ENCODE measurements at places on chromosomes 12 and 14. TPM values are rescaled to one million over a fixed set of nuclear protein-coding genes. Genes with fewer than 3 reads are reported as not detected.

GRCh38 chr12:106037524-106038298 lies 101.0 kb downstream of the NUAK1 start:
- no peak overlapping the region for H3K27ac ChIP-seq
- H3K36me3 ChIP-seq, result no peaks in the 10 kb centered on the region
- DNase-seq, result no peak
- no peak overlapping the region for H3K4me3 ChIP-seq
- no peaks in the 10 kb centered on the region for H3K27me3 ChIP-seq

DNA sequence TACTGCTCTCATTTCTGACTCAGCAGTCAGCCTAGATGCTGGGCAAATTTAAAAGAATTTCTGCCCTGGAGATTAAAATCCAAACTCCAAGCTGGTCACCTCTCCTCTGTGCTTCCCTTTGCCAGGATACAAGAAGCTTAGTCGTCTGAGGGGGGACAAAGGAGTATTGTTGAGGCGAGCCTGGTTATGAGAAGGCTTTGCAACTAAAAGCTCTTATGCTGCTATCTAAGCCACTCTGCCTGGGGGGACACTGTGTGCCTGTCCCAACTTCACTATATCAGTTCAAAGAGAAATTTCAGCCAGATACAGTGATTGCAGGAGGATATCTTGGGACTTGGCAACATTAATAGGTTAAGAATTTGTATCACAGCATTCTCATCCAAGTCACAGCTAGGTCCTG lies 10.8 kb upstream of the PLEKHH1 start:
- H3K36me3 ChIP-seq, result no peaks in the 10 kb centered on the region
- no peaks in the 10 kb centered on the region for H3K4me1 ChIP-seq
- peaks cover 59% of the 10 kb centered on the region for H3K27me3 ChIP-seq
- H3K27ac ChIP-seq, result no peak overlapping the region
- no peak overlapping the region for H3K4me3 ChIP-seq

DNA sequence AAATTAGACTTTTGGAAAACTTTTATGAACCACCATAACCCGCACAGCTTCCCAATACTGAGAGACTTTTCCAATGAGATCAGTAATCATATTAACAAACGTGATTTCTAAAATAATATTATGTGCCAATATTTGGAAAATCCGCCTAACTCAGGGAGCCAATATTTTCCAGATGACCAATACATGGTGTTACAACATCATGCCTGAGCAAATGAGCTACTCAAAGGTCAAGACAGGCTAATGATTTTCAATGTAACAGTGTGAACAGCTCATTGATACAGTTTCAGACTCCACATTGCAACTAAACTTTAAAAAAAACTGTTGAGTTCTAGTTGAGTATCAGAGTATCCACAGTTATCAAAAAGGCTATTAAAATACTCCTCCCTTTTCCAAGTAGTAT lies 46.8 kb downstream of the RNF34 start:
- H3K4me1 ChIP-seq, result no peaks in the 10 kb centered on the region
- no peak overlapping the region for H3K4me3 ChIP-seq
- no peak overlapping the region for H3K27ac ChIP-seq
- peaks cover 2% of the 10 kb centered on the region for H3K36me3 ChIP-seq

Gene LRTM2
- not detected for total RNA-seq

DNA sequence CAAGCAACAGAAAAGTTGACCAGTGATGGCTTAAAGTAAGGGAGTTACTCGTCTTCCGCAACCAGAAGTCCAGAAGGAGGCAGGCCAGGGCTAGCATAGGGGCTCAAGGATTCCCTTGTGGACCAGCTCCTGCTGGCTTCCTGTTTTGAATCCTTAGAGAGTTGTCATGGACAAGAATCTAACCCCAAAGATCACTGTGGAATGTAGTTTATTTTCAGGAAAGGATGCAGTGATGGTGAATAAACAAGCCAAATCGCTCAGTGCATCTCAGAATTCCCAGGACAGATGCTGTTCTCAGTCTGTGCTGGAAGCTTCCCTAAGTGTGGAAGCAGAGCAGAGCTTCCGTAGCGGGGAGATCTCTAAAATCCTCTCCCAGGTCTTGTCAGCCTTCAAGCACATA lies 311.3 kb downstream of the C12orf75 start:
- no peak overlapping the region for H3K27ac ChIP-seq
- no peaks in the 10 kb centered on the region for H3K4me1 ChIP-seq
- no peaks in the 10 kb centered on the region for H3K27me3 ChIP-seq
- H3K36me3 ChIP-seq, result no peaks in the 10 kb centered on the region
- no peak for DNase-seq
- H3K4me3 ChIP-seq, result no peak overlapping the region

Data from astrocyte (in vitro differentiated cells and primary cell).